GM23338 (cell line): ENCODE measurements at places on chromosomes 3 and 15.

DNA sequence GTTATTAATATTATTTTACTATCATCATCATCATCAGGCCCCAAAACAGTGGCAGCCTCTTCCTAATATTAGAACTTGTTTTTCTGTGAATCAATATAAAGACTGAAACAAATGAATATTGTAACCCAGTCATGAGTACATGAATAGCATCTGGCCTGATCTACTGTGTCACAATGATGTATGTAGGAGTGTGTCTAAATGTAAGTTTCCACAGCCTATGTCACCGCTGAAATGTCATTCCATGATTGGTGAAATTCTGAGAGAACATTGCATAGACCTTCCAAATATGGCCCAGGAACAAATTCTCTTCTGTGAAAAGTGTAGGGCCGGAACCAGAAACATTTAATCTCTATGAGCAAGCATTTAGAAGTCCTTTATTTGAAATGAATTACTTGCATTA, 20.6 kb upstream of the C3orf49 start:
- DNase-seq: no peak

- no peak for DNase-seq
Observed at GRCh38 chr3:12822725-12823373, 18.5 kb downstream of the RPL32 start.

GRCh38 chr3:101362406-101362805, 42.0 kb upstream of the IMPG2 start:
- no peak for DNase-seq

- DNase-seq: peak; percentile 85
Observed at GRCh38 chr3:8741581-8742261, 8.1 kb downstream of the CAV3 start.

GRCh38 chr3:146468234-146468633, 1.1 kb downstream of the PLSCR2 start:
- DNase-seq: no peak
